Right renal pelvis (tissue), 4 donors: ENCODE measurements at places on chromosomes 7 and 10.

DNA sequence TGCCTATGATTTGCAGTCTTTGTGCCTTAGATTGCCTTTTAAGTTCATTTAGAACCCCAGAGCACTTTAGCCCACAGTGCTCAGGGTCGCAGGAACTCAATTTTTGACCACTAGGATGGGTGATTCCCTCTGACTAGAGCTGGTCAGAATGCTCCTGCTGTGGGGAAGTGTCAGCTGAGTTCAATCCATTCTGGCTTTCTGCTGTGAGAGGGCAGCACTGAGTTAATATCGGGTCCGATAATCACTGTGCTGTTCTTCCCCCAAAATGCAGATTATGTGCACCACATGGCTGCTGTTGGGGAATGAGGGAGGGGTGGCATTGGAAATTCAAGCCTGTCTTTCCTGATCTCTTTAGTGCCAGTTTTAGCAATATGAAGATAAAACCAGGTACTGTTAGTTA is 886.4 kb downstream of the DNAJB9 start:
- no peak for DNase-seq

DNA sequence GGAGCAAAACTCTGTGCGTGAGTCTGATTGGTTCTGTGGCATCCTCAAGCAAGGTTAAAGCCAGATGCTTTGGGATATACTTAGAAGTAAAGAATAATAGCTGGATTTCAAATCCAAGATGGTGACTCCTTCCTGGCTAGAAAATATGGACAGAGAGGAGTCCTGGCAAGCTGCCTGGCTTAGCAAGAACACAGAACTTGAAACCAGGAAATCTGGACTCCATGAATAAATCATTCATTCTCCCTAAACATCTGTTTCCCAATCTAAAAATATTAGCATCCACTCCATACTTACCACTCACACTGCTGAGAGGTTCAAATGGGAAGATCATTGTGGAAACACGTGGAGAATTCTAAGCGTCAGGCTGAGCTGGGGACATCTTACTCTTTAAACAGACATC is 1074.1 kb upstream of the AUTS2 start:
- DNase-seq, result no peak

DNA sequence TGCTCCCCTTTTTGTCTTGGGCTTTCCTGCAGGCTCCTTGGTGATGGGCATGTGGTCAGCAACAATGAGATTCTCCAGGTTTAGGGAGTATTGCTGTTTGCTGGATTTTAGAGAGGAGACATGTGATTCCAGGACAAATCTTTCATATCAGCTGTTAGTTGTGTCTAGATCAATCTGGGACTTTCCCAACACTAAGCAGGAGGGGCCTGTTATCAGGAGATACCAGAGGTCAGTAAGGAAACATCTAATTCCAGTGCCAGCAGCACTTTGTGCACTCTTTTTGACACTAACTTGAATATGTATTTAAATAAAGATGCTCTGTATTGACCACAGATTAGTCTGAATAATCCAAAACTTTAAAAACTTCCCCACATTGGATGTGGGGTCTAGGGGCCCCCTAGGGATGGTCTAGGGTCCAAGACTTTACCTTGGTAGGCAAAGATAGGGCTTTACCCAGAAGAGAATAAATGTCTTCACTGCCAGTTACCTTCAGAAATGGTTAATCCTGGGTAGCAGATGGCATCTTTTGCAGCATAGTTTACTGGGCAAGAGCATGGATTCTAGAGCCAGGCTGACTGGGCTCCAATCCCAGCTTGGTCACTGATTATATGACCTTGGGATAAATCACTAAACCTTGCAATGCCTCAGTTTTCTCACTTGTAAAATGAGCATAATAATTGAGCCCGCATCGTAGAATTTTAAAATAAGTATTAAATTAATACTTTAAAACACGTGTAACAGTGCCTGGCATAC is 6.4 kb upstream of the FIGNL1 start:
- no peak for DNase-seq

- no peak for DNase-seq
Observed at GRCh38 chr10:44282626-44283300, 102.1 kb downstream of the CXCL12 start.

DNA sequence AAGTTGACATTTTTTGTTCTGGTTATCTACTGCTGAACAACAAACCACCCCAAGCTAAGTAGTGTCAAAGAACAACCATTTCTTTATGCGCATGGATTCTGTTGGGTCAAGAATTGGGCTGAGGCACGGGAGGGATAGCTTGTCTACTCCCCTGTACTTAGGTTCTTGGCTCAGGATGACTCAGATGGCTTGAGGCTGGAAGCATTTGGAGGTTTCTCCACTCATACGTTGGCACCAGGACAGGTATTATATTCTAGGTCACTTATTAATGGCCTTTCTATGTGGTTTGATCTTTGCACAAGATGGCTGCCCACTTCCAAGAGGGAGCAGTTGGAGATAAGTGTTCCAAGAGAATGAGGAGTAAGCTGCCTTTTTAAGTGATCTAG is 11.8 kb upstream of the TFAM start:
- DNase-seq, result no peak
